Stimulated activated naive CD4-positive, alpha-beta T cell treated with Interleukin-2 at 50 U/mL for 16 hours (primary cell): ENCODE measurements at places on chromosomes 4 and X.
A peak's percentile ranks its signal among the peaks of the same experiment; 100 is the strongest.

GRCh38 chr4:52096048-52096447 lies 44.9 kb downstream of the SPATA18 start:
- no peak for DNase-seq

DNA sequence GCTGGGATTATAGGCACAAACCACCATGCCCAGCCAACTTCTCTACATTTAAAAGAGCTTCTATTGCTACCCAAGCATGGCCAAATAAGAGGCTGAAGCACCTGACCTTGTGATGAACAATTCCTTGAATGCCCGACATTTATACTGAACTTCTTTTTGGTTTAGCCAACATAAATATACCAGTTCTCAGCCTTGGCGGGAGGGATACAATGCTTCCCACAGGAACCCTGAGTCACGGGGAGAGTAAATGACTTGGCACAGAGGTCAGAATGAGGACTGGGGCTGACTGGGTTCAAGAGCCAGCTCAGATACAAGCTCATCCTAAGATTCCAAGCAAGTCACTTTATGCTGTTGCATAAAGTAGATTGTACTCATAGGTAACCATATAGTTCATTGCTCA lies 6.1 kb downstream of the HOPX start:
- DNase-seq, result no peak

DNA sequence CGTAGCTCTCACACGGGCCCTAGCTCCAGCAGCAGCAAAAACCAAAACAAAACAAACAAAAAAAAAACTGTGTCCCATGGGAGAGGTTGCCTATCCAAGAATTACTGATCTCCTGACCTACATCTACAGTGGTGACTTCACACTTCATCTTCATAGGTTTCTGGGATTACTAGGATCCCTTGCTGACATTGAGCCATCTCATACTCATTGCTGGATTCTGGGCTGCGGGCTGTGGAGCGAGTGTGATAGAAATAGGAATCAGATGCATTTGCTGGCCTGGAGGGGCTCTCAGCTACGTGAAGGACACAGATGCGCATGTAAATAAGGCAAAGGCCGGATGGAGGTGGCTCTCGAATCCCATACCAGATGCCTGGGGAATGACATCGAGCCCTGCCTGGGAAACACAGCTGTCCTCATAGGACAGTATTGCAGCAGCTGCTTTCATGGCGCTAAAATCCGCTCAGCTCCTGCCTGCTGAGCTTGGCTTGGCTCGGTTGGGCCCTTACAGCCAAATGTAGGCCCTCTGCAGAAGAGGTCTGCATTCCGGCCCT lies 41.7 kb downstream of the CNGA2 start:
- DNase-seq, result no peak

DNA sequence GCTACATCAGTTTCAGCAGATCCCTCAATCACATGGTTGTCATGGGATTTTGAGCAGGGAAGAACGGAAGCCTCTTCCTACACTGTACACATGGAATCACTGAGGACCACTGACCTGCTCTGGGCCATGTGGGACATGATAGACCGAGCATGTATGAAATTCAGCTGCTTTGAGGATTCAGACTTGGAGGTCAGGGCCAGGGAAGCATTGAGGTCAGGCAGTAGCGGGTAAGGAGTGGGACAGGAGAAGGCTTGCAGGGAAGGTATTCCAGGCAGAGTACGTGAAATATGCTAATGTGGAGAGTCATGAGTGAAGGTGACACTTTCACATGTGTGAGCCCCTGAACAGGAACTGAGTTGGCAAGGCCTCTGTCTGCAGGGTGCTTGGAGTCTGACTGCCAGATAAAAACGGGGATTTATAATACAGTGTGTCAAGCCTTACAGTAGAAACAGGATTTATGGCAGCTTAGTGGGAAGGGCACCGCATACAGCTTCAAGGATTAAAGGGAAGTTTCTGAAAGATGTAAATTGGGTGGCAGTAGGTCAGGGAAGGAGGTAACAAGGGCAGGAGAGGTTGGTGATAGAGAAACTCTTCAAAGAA lies 111.7 kb downstream of the STK32B start:
- DNase-seq, result no peak

GRCh38 chr4:59570860-59571476 lies 1629.2 kb upstream of the ADGRL3 start:
- no peak for DNase-seq

- DNase-seq, result no peak
Observed at GRCh38 chr4:140529434-140529833, 5.5 kb downstream of the ELMOD2 start.

DNA sequence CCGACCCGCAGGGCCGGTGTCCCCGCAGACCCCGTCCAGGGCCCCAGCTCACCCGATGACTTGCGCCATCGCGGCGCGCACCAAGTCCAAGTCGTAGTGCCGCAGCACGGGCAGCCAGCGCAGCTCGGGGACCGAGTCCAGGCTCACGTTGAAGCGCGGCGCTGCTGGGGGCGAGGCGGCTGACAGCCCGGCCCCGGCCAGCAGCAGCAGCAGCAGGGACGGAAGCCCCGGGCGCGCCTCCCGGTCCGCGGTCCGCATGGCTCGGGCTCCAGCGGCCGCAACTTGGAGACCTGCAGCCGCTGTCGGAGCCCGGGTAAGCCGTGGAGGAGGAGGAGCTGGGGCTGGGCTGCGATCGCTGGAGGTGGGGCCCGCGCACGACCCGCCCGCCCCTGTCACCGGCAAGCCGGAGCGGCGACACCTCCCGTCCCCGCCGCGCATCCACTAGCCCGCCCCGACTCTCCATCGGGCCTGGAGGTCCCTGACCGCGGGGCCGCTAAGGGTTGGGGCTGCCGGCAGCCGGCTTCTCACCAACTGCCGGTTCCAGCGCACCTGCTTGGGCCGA lies at the start of gene NAAA:
TSS of gene NAAA (minus strand) at position 322 of the 562 bp plus-strand sequence. CDS start at position 258, 64 bp downstream.
- peak; percentile 79 for DNase-seq

DNA sequence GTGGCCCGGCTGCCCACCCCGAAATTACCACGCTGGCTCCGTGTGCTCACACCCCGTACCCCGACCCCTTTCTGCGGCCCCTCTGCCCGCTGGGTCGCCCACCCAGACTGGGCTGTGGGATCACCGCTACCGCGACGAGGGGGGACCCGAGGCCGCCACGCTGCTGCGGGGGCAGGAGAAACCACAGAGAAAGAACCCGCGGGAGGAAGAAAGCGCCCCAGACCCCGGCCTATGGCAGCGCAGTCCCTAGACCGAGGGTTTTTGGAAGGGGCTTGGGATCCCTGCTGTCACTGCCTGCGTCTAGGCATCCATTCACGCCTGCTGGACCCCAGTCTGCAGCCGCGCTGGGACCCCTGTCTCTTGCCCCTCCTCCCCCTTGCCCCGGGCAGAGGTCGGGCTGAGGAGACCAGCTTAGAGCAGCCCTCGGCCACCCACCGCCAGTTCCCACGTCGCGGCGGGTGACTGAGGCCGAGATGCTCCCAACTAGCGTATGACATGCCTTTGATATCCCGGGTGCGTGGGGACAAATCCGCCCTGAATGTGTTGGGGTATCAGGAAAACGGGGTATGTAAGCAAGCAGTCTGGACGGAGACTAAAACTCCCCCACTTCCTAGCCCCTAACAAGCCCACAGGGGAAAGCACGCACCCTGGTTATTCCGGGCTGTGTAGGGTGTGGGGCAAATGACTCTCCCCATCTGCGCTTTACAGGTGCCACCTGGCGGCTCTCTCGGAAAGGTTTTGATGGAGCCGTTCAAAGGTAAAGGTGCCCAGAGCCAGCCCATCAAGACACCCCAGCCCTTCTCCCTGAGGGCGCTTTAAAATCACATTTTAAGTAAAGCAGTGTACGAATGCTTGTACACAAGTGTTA lies 862 bp upstream of the INPP4B start:
- peak; percentile 70 for DNase-seq

DNA sequence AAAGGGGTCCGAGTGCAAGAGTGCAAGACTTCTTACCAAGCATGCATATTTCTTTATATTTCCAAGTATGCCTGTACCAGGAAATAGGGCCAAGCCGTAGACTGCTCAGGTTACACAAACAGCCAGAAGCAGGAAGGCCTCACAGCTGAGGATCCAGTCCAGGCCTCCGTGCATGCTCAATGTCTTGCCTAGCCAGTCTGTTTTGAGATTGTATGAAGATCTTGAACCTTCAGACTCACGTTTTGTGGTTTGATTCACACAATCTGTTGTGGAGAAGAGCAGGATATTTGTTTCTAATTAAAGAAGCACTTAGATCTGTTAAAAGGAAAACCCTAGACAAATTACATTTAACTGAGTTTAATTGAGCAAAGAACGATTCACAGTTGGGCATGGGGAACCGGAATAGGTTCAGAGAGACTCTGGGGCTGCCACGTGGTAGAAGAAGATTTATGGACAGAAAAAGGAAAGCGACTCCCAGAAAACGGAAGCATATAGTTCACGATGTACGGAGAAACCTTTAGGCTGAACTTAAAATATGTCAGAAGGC lies 1.2 kb downstream of the MGST2 start:
- no peak for DNase-seq

GRCh38 chr4:32417113-32417704 lies 1697.0 kb downstream of the PCDH7 start:
- no peak for DNase-seq

GRCh38 chr4:48844843-48845242 lies 14.0 kb downstream of the OCIAD1 start:
- DNase-seq, result no peak
